ENCODE measurements at places on chromosomes 5 and 9. TPM values are rescaled to one million over a fixed set of nuclear protein-coding genes. Genes with fewer than 3 reads are reported as not detected.

GRCh38 chr9:18786196-18786595, 246.8 kb downstream of the SAXO1 start:
- H3K4me1 ChIP-seq = no peaks in the 10 kb centered on the region
- no peak for DNase-seq
- H3K4me3 ChIP-seq = no peak overlapping the region
- H3K27ac ChIP-seq = no peak overlapping the region
- H3K36me3 ChIP-seq = no peaks in the 10 kb centered on the region

- no peak overlapping the region for H3K4me3 ChIP-seq
- H3K4me1 ChIP-seq = no peaks in the 10 kb centered on the region
- no peaks in the 10 kb centered on the region for H3K27me3 ChIP-seq
- peaks cover 27% of the 10 kb centered on the region for H3K36me3 ChIP-seq
These were observed 5.8 kb downstream of the BRD9 start for GRCh38 chr5:886716-887325.

GRCh38 chr9:114524247-114524681, 19.0 kb upstream of the WHRN start:
- DNase-seq = peak; percentile 27
- H3K4me1 ChIP-seq = no peaks in the 10 kb centered on the region
- no peaks in the 10 kb centered on the region for H3K27me3 ChIP-seq

DNA sequence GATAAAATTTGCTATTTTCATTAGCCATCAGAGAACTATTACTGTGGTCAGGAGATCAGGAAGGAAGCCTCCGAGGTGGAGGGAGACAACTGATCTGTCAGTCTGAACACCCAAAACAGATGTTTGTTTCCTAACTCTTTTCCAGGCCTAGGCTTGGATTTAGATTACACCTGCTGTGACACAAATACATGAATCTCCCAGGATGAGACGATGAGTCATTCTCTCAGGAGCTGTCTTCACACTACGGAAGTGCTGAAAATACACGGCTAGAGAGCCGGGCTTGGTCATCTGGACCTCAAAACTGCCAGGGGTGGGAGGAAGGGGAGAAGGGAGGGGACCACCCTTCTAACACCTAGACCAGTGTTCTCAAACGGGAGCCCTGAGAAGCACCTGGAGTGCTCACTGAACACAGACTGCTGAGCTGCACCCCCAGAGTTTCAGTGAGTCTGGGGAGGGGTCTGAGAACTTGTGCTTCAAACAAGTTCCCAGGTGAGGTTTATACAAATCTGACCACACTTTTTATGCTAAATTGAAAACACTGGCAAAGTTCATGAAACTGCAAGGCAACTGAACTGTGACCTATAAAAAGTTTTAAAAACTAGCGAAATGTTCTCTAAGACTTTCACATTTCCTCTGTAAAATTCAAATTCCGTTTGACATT, 80.3 kb upstream of the EQTN start:
- no peak overlapping the region for H3K4me3 ChIP-seq
- H3K36me3 ChIP-seq = no peaks in the 10 kb centered on the region
- no peaks in the 10 kb centered on the region for H3K27me3 ChIP-seq
- H3K4me1 ChIP-seq = no peaks in the 10 kb centered on the region

Gene SLC25A48
- 0.77 TPM for total RNA-seq

DNA sequence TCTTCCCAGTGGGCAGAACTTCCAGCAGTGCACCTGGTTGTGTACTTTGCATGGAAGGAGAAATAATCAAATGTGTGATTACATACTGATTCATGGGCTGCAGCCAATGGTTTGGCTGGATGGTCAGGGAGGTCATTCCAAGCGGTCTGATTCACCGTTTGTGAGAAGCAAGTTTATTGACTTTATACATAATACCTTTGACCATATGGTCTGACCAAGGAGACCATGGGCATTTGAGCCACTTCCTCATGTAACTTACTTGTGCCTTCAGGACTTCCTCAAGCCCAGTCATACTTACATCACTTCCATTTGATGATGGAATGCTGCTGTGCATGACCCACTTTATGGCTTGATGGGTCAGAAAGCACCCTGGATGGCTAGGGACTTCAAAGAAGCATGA, 41.1 kb downstream of the DAP start:
- no peaks in the 10 kb centered on the region for H3K4me1 ChIP-seq
- H3K27ac ChIP-seq = no peak overlapping the region
- no peak overlapping the region for H3K4me3 ChIP-seq
- no peaks in the 10 kb centered on the region for H3K27me3 ChIP-seq
- H3K36me3 ChIP-seq = no peaks in the 10 kb centered on the region

DNA sequence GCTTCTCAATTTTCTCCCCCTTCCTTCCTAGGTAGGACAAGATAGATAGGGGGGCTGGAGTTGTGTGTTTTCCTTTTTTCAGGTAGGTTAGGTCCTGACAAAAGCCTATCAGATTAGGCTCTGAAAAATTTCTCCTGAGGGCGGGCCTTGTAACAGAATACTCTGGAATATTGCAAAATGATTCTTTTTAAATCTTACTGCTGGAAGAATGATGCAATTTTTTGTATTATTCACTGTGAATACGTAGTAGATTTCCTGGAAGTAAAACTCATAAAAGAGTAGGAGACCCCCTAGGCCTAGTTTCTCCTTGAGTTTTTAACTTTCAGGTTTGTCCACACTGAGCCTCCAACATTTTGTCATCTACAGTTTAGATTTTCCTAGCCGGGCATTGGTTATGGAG, 1701.8 kb downstream of the EFNA5 start:
- DNase-seq = no peak
- H3K27me3 ChIP-seq = no peaks in the 10 kb centered on the region
- no peak overlapping the region for H3K27ac ChIP-seq
- no peak overlapping the region for H3K4me3 ChIP-seq

DNA sequence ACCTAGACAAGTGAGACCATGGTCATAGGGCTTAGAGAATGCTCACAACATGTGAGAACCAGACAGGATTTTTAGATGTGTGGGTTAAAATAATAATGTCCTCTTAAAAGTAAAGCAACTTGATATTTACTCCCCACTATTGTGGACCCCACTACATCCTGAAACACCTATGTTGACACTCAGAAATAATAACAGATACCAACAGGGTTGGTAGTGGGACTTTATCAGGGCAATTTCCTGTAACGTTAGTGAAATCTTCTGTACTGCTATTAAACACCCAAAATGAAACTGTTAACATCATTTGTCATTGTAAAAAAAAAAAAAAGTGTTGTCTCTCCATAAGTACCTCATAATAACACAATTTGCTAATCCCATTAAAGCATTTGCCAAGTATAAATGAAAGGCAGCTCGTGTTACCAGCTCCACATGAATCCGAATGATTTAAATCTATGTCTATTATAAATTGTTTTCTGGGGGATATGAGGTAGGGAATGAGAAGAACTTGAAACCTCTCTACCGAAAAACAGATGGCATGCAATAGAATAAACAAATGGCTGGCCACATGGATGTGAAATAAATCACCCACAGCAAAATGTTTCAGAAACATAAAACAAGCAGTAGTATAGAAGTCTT, 285.9 kb downstream of the ARHGEF28 start:
- H3K4me3 ChIP-seq = no peak overlapping the region
- H3K4me1 ChIP-seq = no peaks in the 10 kb centered on the region
- H3K36me3 ChIP-seq = no peaks in the 10 kb centered on the region
- DNase-seq = no peak
- no peak overlapping the region for H3K27ac ChIP-seq

DNA sequence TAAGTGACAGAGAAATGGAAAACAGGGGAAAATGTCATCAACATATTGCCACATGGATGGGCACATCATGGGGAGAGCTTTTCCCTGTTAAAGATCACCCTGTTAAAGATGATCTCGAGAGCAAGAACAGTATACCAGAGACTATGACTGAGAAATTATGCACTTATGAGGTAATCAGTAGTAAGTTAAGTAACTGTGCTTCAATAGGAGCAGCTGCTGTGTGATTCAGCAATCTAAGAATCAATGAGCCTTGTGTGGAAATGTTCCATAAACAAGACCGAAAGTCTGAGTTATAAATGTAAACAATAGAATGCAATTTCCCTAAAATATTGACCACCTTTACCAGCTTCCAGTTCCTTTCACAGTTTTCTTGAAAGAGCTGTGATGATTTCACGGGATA, 582.3 kb downstream of the CAAP1 start:
- H3K36me3 ChIP-seq = no peaks in the 10 kb centered on the region
- no peak for DNase-seq
- no peaks in the 10 kb centered on the region for H3K4me1 ChIP-seq
- no peak overlapping the region for H3K27ac ChIP-seq
- no peaks in the 10 kb centered on the region for H3K27me3 ChIP-seq

DNA sequence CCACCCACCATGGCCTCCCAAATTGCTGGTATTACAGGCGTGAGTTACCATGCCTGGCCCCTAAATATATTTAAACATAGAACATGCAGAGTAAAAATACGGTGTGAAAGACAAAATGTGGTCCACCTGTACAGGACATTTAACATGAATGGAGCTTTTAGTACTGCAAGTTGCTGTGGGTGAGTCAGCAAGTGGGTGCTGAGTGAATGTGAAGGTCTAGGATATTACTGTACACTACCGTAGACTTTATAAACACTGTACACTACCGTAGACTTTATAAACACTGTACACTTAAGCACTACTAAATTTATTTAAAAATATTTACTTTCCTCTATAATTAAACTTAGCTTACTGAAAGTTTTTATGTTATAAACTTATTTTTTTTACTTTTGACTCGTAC, 317.8 kb downstream of the PRDM9 start:
- no peak overlapping the region for H3K27ac ChIP-seq
- H3K4me3 ChIP-seq = no peak overlapping the region

Gene CD14
- total RNA-seq = 56.5 TPM

Gene PCDHGB3
- total RNA-seq = 3.1 TPM

DNA sequence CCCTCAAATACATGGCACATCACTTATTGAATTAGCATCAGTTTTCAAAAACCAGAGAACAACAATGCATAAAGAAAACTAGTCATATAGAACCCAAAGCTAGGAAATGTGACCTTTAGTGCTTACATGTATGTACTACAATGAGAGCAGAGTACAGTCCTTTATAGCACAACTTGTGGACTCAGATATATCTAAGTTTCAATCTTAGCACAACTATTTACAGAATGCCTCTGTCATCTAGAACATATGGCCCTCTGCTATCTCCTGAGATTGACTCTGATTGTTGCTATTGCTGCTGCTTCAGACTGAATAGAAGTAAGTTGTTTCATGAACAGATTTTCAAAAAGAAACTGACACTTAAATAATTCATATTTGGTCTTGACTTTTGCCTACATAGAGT, 1536.2 kb downstream of the EFNA5 start:
- DNase-seq = no peak
- H3K4me3 ChIP-seq = no peak overlapping the region
- H3K4me1 ChIP-seq = no peaks in the 10 kb centered on the region
- no peak overlapping the region for H3K27ac ChIP-seq

DNA sequence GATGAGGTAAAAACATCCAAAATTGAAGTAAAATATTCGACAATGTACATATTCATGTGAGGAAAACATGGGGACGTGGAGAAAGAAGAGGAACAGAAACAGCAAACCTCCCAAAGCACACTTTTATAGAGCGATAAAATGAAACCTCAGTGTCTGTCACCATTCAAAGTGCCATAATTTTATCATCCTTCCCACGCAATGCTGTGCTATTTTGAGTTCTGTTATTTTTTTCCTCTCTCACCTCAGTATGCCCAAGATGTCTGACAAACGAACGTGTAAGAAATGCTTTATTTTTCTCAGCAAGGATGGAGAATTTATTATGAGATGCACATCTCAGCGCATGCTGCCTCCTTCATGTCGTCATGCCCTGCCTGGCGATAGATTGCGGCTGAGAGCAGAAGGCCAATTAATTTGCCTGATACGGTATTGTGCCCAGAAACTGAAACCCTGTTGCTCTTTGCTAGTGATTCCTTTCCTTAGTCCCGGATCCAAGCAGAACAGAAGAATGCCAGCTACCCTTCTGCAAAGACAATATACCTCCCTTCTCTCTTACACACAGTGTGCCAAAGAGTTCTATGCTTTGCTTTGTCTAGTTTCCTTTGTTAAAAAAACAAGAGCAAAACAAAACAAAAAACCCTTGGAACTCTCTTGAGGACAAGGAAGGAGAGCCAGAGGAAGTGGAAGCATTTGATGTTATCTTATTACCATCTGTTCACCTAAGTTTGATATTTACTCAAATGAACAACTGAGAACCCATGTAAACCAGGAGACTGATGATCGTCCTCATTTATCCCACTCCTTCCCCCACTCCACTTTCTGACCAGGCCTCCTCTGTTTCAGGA, 192.4 kb downstream of the SEMA6A start:
- no peaks in the 10 kb centered on the region for H3K27me3 ChIP-seq
- DNase-seq = no peak
- H3K36me3 ChIP-seq = no peaks in the 10 kb centered on the region

GRCh38 chr9:107375651-107376369, 92.7 kb downstream of the RAD23B start:
- no peak for DNase-seq
- H3K4me1 ChIP-seq = no peaks in the 10 kb centered on the region
- H3K4me3 ChIP-seq = no peak overlapping the region
- H3K27ac ChIP-seq = no peak overlapping the region
- H3K36me3 ChIP-seq = no peaks in the 10 kb centered on the region

GRCh38 chr9:108271646-108272348, 584.0 kb downstream of the ACTL7B start:
- no peaks in the 10 kb centered on the region for H3K27me3 ChIP-seq
- peak overlapping the region; percentile 82 for H3K27ac ChIP-seq
- H3K4me1 ChIP-seq = no peaks in the 10 kb centered on the region
- peak; percentile 65 for DNase-seq
- peak overlapping the region; percentile 4 for H3K4me3 ChIP-seq

GRCh38 chr5:103617090-103617489, 54.5 kb upstream of the NUDT12 start:
- DNase-seq = no peak
- no peaks in the 10 kb centered on the region for H3K4me1 ChIP-seq
- no peaks in the 10 kb centered on the region for H3K27me3 ChIP-seq
- H3K36me3 ChIP-seq = no peaks in the 10 kb centered on the region
- H3K4me3 ChIP-seq = no peak overlapping the region

DNA sequence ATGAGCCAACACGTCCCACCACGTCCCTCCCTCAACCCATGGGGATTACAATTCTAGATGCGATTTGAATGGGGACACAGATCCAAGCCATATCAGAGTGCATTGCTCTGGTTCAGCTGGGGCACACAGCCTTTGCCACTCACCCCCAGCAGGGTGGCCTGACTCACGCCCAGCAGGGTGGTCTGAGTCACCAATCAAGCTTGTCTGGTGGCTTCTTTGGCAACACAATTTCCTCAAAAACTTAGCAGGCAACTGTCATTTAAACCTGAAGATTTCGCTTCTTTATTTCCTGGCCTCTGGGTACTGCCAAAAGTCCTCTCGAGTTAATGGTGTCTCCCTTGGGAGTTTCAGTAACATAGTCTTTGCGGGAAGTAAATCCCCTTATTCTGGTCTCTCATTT, 16.3 kb upstream of the SEMA5A start:
- no peak for DNase-seq
- no peaks in the 10 kb centered on the region for H3K27me3 ChIP-seq
- no peak overlapping the region for H3K27ac ChIP-seq
- no peak overlapping the region for H3K4me3 ChIP-seq
- H3K36me3 ChIP-seq = no peaks in the 10 kb centered on the region

DNA sequence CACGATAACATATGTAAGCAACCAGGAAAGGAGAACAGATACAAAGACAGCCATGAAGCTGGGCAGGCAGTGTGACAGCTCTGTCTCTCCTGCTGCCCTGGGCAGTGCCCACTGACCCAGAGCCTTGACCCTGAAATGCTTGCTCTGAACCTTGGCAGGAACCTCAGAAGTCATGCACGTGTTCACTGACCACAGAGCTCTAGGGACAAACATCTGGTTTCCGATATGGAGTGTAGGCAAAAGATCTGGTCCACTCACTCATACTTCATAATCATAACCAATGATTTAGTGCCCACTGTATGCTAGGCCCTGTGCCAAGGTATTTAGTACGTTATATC, 102.6 kb downstream of the FSTL4 start:
- no peaks in the 10 kb centered on the region for H3K27me3 ChIP-seq
- H3K36me3 ChIP-seq = no peaks in the 10 kb centered on the region
- H3K4me3 ChIP-seq = no peak overlapping the region
- no peaks in the 10 kb centered on the region for H3K4me1 ChIP-seq

Data from prostate gland (tissue), 2 donors.